ENCODE measurements at places on chromosomes 5 and 9.

- DNase-seq: no peak
Observed at GRCh38 chr9:92980085-92980745, 32.9 kb downstream of the FGD3 start.

GRCh38 chr9:38259056-38259455 lies 133.4 kb upstream of the ALDH1B1 start:
- DNase-seq: no peak

DNA sequence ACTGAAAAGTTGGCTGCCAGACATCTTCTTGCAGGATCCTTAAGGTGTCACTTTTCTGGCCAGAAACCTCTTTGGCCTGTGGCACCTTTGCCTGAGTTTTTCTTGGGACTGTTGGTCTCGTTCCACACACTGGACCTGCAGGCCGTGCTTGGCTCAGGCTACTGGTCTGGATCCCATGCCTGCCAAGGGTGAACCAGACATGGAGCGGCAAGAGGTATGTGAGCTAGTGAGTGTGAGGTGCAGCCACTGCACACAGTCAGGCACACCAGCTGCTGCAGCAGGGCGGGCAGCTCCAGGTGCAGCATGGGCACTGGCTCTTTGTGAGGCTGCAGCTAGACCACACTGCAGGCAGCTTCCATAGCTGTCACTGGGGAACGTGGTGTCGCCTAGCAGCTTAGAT lies 47.9 kb downstream of the NDUFAF2 start:
- DNase-seq: no peak

DNA sequence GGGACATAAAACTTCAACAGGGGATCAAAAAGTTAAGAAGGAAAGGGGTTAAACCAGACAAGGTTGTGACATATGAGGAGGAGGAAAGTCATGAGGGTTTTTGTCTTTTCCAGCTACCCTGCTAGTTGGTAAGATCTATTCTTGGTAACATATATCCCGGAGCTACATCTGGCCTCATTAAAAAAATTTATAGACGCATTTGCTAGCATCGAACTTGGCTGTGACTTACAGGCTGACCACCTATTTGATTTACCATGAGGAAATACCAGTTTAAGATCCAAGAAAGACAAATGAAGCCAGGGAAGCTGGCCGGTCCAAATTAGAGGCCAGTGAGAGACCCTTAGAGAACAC lies 87.6 kb upstream of the NIPAL4 start:
- DNase-seq: no peak

GRCh38 chr5:95035891-95036685 lies 248.8 kb downstream of the MCTP1 start:
- DNase-seq: no peak

DNA sequence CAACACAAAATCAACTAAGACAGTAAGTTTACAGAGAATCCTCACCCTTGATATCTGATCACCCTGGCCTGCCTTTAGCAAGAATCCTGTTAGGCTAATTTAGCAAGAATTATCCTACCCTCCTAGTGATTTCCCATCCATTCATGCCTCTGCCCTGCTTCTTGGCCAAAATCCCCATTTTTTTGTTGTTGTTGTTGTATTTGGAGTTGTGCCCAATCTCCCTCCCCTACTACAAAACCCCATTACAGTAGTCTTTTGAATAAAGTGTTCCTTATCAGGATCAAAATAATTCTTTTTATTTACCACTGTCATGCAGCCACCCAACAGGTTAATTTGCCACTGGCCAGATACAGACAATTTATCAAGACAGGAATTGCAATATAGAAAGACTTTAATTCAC lies 58.5 kb upstream of the CLINT1 start:
- no peak for DNase-seq

DNA sequence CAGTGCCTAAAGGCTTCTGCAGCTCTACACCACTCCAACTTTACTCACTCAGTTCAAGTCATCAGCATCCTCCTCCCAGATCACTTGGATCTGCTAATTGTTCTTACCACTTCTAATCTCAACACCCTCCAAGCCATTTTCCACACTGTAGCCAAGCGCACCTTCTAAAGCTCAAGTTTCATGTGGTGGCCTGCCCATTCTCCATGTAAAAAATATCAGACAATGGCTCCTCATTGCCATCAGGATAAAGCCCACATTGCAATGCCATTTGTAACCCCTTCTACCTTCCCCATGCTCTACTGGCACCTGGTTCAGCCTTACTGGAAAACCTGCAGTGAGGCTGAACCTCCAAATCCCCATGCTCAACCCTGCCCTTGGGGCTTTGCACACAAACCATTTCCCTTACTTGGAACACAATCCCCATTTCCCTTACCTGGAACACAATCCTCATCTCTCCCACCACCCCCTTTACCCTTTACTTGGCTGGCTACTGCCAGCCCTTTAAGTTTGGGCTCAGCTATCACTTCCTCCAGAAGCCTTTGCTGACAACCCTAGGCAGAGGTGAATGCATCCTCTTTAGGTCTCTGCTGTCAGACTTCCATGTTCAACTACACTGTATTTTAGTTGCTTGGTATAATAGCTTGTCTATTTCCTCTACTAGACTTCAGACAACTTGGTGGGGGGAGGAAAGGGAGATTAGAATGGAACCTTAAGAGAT lies 220.0 kb downstream of the TSSK1B start:
- DNase-seq: no peak

DNA sequence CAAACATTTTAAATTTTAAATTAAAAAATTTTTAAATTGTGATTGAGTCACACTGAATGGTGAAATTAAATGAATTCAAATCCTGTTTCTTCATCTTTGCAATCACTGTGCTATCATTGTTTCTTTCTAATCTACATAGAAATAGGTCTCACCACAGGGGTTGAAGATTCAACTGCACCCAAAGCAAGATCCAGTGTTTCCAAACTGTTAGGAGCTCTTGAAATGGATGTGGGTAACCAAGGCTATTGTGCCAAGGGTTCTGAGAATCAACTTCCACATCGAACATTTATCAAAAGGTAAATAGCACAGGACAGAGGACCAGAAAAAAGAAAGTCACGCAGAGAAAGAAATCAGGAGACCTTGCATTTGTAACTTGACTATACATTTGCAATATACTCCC lies 172.6 kb upstream of the RASEF start:
- no peak for DNase-seq

DNA sequence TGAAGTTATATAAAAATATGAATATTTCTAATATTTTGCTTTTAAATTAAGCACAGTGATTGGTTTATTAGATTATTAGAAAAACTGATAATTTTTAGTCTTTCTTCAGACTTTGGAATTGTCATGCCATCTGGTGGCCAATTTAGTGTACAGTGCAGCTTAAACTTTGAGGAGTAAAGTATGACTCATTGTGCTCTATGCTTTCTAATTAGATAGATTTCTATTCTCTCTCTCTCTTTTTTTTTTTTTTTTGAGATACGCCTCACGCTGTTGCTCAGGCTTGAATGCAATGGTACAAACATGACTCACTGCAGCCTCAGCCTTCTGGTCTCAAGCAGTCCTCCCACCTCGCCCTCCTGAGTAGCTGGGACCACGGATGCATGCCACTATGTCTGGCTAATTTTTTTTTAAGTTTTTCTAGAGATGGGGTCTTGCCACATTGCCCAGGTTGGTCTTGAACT lies 42.1 kb upstream of the GPR21 start:
- no peak for DNase-seq

- DNase-seq: no peak
Observed at GRCh38 chr9:107948086-107948485, 458.5 kb upstream of the KLF4 start.

DNA sequence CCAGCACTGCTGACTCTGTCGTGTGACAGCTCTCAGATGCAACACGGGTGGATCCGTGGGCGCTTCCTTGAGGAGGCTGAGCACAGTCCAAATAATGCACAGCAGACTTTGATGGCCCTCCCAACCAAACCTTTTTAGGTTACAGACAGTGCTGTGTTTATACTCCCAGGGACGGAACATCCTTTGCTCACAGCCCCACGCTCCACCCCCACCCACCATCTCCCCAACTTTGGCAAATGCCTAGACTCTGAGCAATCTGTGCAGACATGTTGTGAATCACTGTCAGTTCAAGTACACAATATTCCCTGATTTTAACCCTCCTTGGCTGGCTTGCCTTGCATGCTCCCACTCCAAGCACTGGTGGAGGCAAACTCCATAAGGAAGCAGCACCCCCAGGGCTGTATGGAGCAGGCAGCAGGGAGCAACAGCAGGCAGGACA lies 324.6 kb downstream of the MLLT3 start:
- DNase-seq: no peak

DNA sequence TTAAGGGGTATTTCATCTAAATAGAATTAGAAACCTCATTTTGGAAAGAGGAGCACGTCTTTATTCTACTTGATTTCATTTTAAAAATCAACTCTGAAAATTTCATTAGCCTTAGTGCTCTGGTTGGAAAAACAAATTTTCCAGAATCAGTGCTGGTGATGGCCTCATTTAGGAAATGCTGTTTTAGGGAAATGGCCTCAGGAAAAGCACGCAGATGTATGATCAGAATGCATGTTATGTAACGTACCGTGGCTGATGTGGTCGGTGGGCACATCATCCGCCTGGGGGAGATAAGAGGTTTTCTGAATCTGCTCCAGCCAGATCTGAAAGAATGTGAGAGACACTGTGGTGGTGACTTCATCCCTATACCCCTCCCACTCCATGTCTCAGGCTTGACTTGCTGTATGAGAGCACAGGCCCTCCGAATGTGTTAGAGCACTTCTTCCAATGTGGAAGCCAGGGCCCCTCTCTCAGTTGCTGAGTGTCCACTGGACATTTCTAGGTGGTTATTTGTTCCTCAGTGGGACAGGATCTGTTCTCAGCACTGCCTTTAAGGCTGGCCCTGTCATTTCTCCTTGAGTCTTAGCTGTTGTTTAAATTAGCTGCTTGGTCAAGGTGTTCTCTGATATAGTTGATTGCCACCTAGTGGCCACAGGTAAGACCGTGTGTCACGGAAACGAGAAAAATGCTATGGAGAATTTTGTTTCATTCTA lies 96.5 kb downstream of the ARHGAP26 start:
- peak; percentile 68 for DNase-seq

GRCh38 chr5:103605277-103605676 lies 42.7 kb upstream of the NUDT12 start:
- no peak for DNase-seq

GRCh38 chr9:99516657-99517049 lies 294.6 kb downstream of the SEC61B start:
- no peak for DNase-seq

DNA sequence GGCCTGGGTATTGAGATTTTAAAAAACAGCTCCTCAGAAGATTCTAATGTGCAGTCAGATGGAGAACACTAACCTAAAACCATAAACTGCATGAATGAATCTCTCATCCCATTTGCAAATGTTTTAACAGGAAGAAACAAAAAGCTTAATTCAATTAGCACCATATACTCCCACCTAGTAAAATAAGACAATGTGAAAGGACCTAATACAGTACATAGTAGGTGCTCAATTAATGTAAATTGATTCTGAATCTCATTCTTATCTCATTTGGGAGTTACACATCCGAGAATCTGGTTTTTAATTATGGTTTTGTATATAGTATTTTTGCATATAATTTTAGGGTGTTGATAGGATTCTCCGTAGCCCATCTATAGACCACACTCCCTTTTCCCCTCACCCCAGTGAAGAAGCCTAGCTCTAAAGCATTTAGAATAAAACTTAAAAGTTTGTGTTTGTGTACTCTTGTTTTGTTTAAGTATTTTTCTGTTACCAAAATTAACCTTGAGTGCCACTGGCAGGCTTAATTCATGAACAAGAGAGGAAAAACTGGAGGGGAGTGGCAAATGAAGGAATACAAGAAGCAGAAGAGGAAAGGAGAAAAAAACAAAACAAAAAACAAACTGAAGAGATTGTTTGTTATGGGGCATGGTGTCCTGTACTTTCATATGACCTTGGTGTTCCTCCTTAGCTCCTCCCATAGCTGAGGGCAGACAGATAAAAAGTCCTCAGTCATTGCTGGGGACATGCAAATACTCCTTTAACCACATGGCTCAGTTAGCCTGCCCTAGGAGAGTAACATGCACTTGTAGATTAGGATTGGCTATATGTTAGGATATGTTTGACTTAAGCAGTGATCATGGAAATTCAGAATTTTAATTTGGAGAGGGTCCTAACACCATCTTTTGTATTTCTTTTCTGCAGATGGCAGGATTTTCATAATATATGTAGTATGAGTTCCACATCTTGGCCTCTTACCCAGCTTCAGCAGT lies 1.2 kb downstream of the RNF14 start:
- no peak for DNase-seq

DNA sequence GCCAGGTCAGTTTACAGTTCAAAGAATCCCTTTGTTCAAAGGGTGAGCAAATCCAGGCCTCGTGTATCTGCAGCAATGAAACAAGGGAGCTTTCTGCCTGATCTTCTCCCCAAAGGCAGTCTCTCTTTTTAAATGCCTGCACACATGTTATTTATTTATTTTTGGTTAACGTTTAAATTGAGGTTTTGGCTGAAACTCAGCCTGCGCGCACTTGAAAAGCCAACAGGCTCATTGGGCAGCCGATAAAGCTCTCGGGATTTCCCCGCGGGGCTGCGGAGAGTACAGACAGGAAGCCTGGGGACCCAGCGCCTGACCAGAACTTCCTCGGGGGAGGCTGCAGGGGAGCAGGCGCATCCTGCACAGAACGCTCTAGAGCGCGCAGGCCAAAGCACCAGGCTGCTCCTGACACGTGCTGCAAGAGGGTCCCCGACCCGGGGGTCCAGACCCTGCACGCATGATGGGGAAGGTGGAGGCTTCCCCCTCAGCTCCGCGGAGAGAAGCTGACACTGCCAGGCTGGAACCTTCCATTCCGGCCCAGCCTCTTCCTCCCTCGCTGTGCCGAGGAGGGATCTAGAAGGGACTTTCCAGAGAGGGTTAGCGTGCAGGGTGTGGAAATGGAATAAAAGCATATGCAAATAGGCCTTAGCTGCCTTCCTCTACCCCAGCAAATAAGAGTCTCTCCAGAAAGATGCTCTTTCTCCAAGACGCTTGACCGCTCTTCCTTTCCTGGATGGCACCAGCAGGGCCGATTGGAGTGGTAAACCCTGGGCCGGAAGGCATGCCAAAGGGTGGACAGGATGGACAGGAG lies 46.1 kb downstream of the PTTG1 start:
- DNase-seq: no peak

DNA sequence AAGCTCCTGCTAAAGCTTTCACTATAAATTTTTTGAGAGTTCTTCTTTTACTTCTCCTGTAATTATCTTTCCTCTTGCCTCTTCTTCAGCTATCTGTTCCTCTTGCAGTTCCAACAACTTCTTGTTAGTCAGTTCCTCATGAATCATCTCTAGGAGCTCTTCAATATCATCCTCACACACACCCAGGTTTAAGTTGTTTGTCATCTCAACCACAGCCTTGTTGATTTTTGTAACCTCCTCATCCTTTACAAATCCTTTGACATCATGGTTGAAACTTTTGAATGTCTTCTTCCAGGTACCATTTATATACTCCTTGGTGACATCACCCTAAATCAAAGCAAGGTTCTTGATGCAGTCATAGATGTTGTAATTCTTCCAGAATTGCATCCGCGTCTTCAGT lies 106.3 kb upstream of the MAMDC2 start:
- no peak for DNase-seq

- peak; percentile 8 for DNase-seq
Observed at GRCh38 chr5:21574961-21575360, 1278.2 kb downstream of the CDH12 start.

DNA sequence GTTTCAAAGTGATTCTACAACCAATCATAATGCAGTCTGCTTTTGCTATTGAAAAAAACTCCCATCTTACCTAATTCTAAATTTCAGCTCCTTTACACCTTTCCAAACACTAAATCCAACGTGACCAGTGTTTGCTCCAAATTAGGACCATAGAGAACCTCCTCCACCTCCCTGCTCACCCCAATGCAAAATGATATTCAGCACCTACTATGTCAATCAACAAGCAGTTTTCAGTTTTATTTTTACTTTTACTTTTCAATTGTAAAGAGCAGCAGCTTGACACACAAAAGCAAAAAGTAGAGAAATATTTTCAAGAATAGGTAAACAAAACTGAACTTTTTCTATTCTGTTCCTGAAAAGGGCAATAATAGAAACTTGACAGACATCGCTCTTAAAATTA lies 3.4 kb downstream of the FAM13B start:
- DNase-seq: no peak
